ENCODE measurements at places on chromosomes 3 and 15. TPM values are rescaled to one million over a fixed set of nuclear protein-coding genes. Genes with fewer than 3 reads are reported as not detected.

Gene CCDC33
- total RNA-seq, result not detected

Gene VEPH1
- 11.7 TPM for total RNA-seq

- DNase-seq, result peak; percentile 62
Observed at GRCh38 chr15:63945007-63945788, 101.1 kb downstream of the DAPK2 start.

DNA sequence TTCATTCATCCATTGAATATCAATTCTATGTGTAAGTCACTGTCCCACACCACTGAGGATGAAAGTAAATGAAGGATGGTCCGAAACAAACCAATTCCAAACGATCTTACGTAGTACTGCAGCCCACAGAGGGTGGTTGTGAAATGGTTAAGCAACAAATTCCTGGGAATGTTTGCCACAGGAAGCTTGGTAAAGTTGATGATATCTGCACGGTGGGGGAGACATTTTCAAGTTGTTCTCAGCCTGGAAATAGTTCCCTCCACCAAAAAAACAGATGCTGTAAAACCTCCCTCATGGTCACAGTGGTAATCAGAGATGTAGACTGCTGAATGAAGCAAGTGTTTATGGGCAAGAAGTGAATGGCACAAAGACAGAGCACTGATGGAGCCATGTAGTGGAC, 35.9 kb upstream of the BNC1 start:
- no peak for DNase-seq

GRCh38 chr15:52050416-52050815, 31.4 kb downstream of the MAPK6 start:
- no peak for DNase-seq

GRCh38 chr15:25415217-25415616, 23.6 kb downstream of the UBE3A start:
- DNase-seq, result no peak

All from omental fat pad (tissue), 4 donors.